ENCODE measurements at places on chromosomes 13 and 19. TPM values are rescaled to one million over a fixed set of nuclear protein-coding genes. Genes with fewer than 3 reads are reported as not detected.

Gene RNF17
- 0.62 TPM for polyA plus RNA-seq

Gene WASF3
- polyA plus RNA-seq = 59.8 TPM

Gene MED4
- polyA plus RNA-seq = 102 TPM

Gene CEACAM3
- 0.15 TPM for polyA plus RNA-seq

Gene ZNF677
- 46.6 TPM for polyA plus RNA-seq

Gene LILRA1
- 0.42 TPM for polyA plus RNA-seq

Gene CERS1
- polyA plus RNA-seq = 7.2 TPM

Gene ZNF28
- polyA plus RNA-seq = 17.8 TPM

Gene TJP3
- polyA plus RNA-seq = 8.3 TPM

Gene KRTDAP
- polyA plus RNA-seq = 1.1 TPM

Gene PSG1
- polyA plus RNA-seq = not detected

Gene CEACAM6
- polyA plus RNA-seq = 0.22 TPM

Gene ZNF653
- polyA plus RNA-seq = 11.0 TPM

Gene CEACAM7
- not detected for polyA plus RNA-seq

Gene ZNF528
- 35.1 TPM for polyA plus RNA-seq

Gene GAPDHS
- not detected for polyA plus RNA-seq

Gene PDX1
- polyA plus RNA-seq = not detected

Gene FXYD3
- 16.6 TPM for polyA plus RNA-seq

Gene KBTBD7
- 18.2 TPM for polyA plus RNA-seq

Gene ZNF506
- polyA plus RNA-seq = 32.1 TPM

Gene GPR12
- polyA plus RNA-seq = 0.01 TPM

Gene ZNF681
- 3.5 TPM for polyA plus RNA-seq

Gene PSG3
- 0.17 TPM for polyA plus RNA-seq

Gene OR7D2
- 0.16 TPM for polyA plus RNA-seq

Gene PSG7
- not detected for polyA plus RNA-seq

Gene TMEM190
- polyA plus RNA-seq = not detected

Gene DACH1
- polyA plus RNA-seq = 114 TPM

Gene ZNF564
- 12.5 TPM for polyA plus RNA-seq

Gene SBK3
- 0.22 TPM for polyA plus RNA-seq

Gene FGF21
- not detected for polyA plus RNA-seq

Gene KCNRG
- 2.3 TPM for polyA plus RNA-seq

Gene FBXO17
- 69.5 TPM for polyA plus RNA-seq

Gene ANKRD10
- 258 TPM for polyA plus RNA-seq

Measured in renal cortex interstitium (tissue), 15 donors.